ENCODE measurements at places on chromosomes 5 and 9.

DNA sequence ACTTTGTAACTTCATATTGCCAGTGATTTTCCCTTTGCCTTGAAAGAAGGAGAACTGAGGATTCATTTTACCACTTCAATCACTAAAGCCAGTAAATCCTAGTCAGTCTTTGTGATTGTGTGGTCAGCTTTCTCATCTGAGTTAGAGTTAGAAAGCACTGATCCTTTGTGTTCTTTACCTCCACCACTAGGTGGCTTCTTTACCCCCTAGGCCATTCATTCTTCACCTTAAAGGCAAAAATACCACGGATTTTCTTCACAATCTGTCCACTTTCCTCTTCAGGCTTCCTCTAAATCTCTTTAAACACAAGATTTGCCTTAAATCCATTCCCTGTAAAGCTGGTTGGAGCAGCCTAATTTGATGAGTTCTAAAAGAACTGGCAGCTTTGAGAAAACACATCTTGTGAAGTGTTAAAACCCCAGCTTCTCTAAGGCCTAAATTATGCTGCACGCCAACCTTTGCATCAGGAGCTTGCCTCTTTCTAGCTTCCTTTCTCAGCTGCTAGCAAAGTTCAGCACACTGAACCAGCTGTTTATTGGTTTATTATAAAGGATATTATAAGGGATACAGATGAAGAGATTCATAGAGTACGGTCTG is 20.4 kb downstream of the BDP1 start:
- ATAC-seq = no peak

DNA sequence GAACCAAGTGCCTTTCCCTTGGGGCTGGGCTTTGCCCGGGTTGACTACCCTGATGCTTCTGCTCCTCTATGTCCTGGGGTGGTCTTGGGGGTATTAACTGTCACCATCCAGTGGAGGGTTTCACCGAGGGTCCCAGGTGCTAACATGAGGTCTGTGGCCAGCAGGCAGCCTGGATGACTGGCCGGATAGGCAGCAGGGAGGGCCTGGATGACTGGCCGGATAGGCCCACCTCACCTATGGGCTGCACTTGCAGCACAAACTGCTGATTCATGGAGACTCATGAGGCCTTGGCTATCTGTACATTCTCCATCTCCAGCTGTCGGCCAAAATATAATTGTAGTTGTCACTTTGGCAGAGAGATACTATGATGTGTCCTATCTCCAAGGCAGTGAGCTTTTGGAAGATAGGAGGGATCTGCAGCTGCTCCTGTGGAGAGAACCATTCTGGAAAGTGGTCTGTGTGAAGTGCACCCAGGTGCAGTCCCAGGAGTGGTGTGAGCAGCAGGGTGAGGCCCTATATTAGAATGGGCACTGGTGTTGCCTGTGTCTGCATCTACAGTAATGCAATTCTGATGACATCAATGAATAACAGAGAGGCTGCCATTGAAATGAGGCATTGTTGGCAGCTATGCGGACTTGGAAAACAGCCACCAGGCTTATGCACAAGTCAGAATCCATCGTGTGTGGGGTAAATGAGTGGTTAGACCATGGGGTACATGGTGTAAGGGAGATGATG is 26.3 kb upstream of the CDKN2AIPNL start:
- ATAC-seq = no peak

DNA sequence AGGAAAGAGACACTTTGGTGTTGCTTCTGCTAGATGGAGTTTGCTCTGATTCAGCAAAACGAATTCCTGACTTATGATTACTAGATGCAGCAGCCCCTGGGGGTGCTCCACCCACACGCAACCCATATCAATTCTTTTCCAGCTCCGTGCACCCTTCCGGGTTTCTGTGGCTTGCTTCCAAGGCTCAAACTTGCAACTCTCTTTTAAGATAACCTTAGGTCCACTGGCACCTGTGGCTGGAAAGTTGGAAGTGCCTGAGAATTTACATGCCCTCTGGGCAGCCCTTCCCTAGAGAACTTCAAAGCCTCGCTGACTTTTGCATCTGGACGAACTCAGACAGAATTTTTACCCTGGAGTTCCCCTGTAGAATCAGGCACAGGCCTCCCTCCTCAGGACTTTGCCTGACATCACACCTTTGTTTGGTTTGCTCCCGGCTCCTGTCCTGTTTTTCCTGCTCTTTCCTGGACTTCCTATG is 224.9 kb downstream of the SNX18 start:
- ATAC-seq = no peak

DNA sequence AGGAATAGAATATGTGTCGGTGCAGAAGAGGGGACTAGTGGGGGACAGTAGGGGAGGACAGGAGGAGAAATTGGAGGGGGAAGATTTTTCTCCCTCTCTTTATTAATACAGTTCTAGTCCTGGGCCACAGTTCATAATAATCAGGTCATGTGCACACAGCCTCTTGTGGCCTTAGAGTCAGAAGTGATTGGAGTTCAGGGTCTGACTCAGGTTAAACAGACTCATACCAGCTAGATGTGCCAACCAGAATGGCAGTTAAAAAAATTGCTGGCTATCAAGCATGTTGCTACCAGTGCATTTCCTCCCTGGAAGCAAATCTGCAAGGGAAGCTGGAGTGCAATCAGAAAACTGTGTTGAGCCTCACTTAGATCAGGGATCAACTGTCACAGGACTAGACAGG is 132.7 kb upstream of the MAP1B start:
- ATAC-seq = no peak

DNA sequence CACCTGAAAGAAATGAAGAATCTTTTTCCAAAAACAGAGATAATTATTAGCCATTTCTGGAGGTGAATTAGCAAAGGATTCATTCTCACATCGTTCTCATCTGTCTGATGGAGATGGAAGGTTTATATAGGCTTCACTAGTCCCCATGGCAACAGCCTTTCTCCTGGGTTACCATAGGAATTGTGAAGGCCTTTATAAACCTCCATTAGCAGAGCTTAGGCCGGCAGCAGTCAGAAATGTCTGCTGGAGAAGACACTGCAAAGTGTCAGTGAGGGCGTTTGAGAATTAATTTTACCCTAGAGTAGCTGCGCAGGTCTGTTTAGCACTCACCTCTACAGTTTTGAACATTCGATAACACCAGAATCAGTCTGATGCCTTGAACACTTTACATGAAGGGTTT is 290.4 kb upstream of the NR4A3 start:
- ATAC-seq = no peak

- peak; percentile 23 for ATAC-seq
Measured at GRCh38 chr9:123318202-123318601, 37.8 kb upstream of the CRB2 start.

All from gastroesophageal sphincter (tissue), 4 donors.